ENCODE measurements at places on chromosomes 2 and 18.
A peak's percentile ranks its signal among the peaks of the same experiment; 100 is the strongest.

DNA sequence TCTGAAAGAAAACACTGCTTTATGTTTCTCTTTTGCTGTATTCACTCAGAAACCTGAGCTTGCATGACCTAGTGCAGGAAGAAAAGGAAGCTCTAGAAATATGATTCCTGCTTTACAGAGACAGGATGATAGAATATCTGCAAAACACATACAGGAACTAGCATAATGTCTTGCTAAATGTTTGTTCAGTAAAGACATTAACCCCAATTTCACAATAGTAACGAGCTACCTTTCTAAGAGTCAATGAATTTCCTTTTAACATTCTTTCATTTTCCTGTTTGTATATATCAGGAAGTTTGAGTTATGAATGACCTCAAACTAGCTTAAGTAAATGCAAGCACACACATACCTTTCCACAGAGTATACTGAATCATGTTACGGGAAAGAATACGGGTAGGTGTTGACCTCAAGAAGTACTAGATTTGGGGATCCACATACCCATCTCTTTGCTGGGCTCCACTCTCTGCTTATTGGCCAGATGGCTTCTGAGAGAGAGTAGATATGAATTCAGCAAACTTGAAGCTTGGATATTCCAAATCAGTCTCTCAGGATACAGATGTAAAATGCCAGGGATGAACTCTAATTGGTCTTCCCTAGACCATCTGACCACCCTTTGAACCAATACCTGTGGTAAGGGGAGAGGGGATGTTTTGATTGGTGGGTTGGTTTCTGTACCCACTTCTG, 18.2 kb upstream of the ACSL3 start:
- DNase-seq, result no peak

DNA sequence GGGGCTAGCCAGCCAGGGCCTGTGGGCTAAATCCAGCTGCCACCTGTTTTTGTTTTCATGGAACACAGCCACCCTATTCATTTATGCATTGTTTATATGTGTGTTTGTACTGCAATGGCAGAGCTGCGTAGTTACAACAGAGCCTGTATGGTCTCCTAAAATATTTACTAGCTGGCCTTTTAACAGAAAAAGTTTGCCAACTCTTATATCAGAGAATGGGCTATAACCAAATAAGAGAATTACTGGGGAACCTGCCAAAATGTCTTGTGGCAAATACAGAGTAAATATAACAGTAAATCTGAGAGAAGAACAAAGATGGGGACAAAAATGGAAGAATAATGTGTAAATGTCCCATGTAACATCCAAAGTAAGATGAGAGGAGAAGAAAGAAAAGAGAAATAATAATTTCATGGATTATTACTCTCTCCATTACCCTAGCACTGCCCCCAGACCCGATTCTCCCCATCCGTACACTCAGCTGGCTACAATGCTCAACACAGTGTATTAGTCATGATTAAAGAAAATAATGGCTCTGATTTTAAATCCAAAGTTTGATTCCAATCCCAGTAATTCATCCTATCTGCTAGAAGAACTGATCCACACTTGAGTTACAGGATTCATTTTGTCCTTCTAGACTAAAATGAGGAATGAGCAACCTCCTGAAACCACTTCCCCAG, 249.3 kb downstream of the LRATD1 start:
- DNase-seq, result no peak

DNA sequence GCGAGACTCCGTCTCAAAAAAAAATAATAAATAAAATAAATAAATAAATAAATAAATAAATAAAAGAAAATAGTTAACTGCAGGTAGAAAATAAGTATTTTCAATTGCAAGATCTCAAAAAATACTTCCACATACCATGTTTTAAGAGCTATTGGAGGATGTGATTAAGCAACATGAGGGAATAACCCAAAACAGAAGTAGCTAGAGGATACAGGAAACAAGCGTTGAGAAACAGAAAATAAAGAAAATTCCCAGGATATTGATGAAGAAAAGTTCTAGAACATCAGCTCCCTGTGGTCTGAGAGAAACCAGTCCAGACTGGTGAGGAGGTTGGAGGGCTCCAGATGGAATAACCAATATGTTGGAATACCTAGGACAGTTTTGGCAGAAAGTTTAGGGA, 57.3 kb upstream of the RND3 start:
- no peak for DNase-seq

DNA sequence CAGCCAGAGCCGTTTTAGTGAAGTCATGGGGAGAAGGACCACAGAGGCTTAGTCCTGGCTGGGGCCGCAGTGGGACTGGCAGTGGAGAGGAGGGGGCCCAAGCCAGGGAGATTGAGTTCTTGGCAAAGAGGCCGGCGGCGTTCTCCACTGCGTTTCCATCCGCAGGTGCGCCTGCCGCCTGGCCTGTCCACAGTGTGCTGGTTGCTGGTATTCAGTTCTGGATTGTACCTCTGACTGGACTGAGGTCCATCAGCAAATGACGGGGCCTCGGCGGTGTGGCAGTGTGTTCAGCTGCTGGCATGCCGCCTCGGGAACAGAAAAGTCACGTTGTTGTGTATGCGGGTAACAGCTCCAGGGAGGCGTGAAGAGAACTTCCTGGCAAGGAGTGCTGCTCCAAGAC, 36.8 kb downstream of the LRRFIP1 start:
- no peak for DNase-seq

DNA sequence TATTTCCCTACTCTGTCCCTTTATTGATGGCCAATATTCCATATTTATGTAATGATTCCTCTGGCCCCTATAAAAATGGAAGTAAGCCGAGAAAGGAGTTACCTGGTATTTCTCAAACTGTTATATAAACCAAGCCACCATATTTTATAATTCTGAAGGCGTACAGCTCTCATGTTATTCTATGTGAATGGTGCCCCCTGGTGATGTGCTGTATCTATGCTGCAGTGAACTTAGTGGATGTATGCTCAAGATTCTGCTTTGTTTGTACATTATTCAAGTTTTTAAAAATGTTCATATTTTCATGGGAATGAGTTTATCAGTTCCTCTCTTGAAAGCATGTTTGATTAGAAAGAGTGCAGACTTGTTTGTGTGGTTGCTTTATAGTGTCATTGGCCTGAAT, 194.5 kb upstream of the LRRTM1 start:
- DNase-seq, result no peak

DNA sequence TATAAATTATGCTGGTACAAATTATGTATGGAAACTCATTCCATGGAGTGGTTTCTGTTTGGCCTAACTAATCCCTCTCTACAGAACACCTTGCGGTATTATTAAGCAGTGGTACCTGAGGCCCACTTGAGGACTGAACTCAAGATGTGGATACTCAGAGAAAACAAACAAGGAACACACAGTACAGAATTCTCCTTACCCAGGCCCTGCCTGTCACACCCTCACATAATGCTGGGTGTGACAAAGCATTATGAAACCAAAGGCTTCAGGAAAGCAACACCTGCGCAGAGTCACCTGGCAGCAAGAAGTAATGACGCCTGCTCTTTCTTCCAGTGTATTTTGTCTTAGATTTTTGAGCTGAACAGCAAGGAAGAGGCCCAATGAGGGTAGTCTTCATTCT, 264.7 kb downstream of the PAX3 start:
- no peak for DNase-seq

GRCh38 chr2:241417626-241418025, 61.5 kb downstream of the FARP2 start:
- DNase-seq, result no peak

DNA sequence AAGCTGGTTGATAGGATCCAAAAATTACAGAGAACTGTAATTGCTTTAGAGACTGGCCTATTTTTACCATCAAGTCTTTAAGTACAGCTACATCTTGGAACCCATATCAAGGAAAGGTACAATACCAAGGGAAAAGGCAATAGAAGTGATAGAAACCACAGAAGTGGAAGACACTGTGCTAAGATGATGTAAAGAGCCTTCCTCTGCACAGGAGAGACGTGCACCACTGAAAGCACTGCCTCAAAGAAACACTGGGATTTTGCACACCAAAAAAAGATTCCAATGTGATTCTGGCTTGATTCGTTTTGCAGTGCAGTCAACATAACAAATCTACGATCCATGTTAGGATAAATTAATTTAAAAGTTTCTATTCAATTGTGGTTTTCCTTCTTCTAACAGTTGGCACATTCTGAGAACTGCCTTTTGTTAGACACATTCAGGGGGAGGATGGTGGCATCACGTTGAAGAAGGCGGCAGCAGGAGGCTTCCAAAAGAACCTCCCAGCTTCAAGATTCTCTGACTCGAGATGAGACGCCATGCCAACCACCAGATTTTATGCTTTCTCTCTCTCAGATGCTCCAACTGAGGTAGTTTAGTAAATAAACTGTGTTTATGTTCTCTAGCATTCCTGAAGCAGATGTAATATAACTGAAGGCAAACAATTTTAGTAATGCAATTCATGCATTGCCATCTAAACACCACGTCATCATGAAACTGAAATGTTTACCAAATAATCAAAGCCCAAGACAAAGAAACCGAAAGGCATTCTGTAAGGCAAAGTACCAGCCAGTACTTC, 102.9 kb downstream of the BCL2 start:
- DNase-seq, result no peak

GRCh38 chr2:158994920-158995676, 26.7 kb downstream of the TANC1 start:
- no peak for DNase-seq

- DNase-seq, result no peak
Observed at GRCh38 chr2:128510701-128511397, 192.2 kb upstream of the HS6ST1 start.

DNA sequence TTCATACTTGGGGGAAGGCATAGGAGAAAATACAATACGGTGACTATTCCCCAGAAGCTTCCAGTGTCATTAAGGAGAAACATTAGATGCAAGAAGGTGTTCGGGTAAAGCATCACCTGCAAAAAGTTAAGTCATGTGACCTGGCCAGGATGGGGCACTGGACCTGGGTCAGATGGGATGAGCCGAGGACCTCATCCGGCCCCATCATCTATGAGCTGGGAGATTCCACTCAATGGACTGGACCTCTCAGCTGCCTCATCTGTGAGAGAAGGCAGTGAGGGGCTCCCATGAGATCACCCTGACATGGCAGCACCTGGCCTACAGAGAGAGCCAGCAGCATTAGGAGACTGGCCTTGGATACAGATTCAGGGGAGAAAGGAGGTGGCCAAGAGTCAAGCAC, 111.4 kb upstream of the TEX51 start:
- DNase-seq, result no peak

GRCh38 chr2:133953524-133953923, 300.3 kb upstream of the MGAT5 start:
- DNase-seq, result peak; percentile 12

GRCh38 chr2:6820903-6821584, 44.7 kb downstream of the CMPK2 start:
- no peak for DNase-seq

- DNase-seq, result no peak
Observed at GRCh38 chr2:75241696-75242095, 42.4 kb upstream of the TACR1 start.

GRCh38 chr2:230925879-230926765, 1.1 kb upstream of the GPR55 start:
- DNase-seq, result no peak
